MG63 (cell line): ENCODE measurements at places on chromosomes 4 and X. TPM values are rescaled to one million over a fixed set of nuclear protein-coding genes. Genes with fewer than 3 reads are reported as not detected.
A peak's percentile ranks its signal among the peaks of the same experiment; 100 is the strongest.

DNA sequence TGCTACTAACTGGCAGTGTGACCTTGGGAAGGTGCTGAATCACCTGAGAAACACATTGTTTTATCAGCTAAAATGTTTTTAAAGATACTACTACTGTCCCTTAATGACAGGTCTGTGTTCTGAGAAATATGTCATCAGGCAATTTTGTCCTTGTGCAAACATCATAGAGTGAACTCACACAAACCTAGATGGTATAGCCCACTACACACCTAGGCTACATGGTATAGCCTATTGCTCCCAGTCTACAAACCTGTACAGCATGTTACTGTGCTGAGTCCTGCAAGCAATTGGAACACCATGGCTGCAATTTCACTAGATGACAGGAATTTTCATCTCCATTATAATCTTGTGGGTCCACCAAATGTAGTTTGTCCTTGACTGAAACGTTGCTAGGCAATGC lies 101.3 kb upstream of the GUCY1A1 start:
- DNase-seq, result no peak

GRCh38 chr4:41258783-41259182 lies 2.1 kb downstream of the UCHL1 start:
- peak; percentile 37 for DNase-seq

Gene FATE1
- not detected in 2 replicates for total RNA-seq

GRCh38 chrX:153525451-153525850 lies 8.0 kb downstream of the ATP2B3 start:
- DNase-seq, result no peak

- DNase-seq, result no peak
Observed at GRCh38 chr4:8588196-8588470, 4.4 kb upstream of the CPZ start.

DNA sequence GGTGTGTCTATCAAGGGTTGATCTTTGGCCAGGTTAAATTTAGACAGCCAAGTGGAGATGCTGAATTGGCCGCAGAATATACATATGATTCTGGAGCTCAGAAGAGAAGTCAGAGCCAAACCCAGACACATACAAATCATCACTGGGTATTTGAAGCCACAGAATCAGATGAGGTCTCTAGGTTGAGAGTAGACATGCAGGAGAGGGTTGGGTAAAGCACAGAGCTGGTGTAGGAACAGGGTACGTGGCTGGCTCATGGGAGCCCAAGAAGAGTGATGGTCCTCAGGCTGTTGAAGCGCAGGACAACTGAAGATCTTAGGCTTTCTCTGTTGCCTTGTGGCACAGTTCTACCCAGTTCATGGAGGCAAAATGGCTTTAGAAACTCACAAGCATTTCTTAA lies 37.7 kb downstream of the ADAMTS3 start:
- DNase-seq, result no peak

- no peak for DNase-seq
Observed at GRCh38 chrX:16592194-16592770, 57.7 kb upstream of the S100G start.

DNA sequence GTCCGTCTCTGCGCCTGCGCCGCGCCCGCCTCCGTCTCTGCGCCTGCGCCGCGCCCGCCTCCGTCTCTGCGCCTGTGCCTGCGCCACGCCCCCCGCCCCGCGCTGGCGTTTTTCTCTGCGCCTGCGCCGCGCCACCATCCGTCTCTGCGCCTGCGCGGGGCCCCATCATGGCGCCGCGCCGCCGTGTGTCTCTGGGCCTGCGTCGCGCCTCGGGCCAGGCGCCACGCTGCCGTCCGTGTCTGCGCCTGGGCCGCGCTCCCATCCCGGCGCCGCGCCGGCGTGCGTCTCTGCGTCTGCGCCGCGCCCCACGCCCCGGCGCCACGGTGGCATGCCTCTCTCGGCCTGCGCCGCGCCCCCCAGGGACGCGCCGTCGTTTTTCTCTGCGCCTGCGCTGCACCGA lies 51.8 kb upstream of the DUX4 start:
- no peak for DNase-seq

GRCh38 chr4:624705-625590 lies at the start of gene PDE6B:
Gene PDE6B (plus strand): TSS chr4:625573. CDS start chr4:625627, 54 bp downstream.
- no peak for DNase-seq

DNA sequence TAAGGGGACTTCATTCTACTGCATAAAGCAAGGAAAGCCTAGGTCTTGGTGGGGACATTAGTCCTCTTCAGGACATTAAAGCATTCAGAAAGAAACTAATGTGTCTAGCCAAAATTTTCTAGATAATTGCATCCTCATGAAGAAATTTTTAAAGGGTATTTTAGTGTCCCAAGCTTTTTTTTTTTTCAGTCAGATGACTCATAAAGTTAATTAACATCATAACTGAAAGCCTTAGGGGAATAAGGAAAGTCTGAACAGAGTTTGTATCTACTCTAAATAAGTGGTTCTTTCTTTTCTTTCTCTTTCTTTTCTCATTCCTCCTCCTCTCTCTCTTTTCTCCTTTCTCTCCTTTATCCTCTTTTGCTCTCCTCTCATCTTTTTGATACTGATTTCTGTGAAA lies 202.4 kb downstream of the ADAMTS3 start:
- no peak for DNase-seq

- no peak for DNase-seq
Observed at GRCh38 chr4:17309567-17310268, 202.2 kb downstream of the QDPR start.

Gene GLUD2
- 1.5 and 3.0 TPM in 2 replicates for total RNA-seq

Gene KIF4A
- total RNA-seq, result 26.6 and 30.0 TPM in 2 replicates

Gene SHROOM4
- 0.03 and 0.15 TPM in 2 replicates for total RNA-seq

GRCh38 chr4:125836597-125837195 lies 521.9 kb downstream of the FAT4 start:
- DNase-seq, result no peak

Gene KCND1
- 0.23 TPM in 1 of 2 replicates, not detected in the other for total RNA-seq

DNA sequence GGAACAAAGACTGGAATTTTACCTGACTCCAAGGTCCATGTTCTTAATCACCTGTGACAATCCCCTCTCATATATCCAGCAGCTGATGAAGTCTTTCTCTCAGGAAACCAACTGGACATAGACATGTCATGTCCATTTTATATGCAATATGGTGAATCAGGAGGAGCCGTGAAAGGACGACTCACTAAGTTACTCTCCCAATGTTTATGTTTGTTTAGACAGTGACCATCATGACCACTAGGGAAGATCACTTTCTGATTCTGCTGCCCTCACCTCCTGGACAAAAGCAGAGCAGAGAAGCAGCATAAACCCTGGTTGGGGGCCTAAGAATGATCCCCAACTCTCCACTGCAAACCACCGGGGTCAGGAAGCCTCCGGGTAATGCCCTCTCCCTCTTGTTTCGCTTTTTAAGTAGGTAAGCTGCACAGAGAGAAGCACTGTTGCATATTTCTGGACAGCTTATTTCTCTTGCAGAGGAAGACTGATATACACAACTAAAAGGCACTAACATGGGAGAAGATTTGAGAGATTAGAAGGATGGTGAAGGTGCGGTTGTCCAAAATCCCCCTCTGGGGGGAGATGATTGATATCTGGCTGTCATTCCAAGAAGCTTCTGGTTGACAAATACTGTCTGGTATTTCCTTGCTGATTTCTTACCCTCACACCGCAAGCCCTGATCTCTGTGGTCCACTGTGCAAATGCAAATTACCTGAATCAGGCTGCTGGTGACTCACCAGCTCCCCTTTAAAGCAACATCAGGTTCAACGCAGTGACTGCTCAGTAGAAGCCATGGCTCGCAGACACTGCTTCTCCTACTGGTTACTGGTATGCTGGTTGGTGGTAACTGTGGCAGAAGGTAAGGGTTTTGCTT lies at the start of gene ODAPH:
Gene ODAPH, plus strand, starts transcription at position 773 of the 871 bp plus-strand sequence. Its CDS starts 17 bp downstream, at position 790.
- DNase-seq, result no peak

GRCh38 chr4:57401586-57401985 lies 291.4 kb upstream of the IGFBP7 start:
- no peak for DNase-seq

DNA sequence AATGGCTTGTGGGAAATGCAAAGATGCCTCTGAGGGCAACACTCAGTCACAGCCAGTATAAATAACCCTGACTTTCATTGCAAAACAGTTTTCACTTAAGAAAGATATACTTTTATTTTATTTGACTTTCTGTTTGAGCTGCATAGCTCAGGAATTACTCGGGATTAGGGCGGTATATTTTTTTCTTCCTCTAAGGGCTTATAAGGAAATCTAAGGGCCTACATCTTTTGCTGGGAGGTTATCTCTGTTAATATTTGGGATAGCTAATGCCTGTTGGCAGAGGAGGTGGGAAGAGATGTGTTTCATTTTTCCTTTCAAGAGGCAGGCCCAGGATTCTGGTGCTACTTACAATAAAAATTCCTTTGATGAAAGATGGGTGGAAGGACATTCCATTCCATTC lies 28.8 kb upstream of the EGFL6 start:
- no peak for DNase-seq

DNA sequence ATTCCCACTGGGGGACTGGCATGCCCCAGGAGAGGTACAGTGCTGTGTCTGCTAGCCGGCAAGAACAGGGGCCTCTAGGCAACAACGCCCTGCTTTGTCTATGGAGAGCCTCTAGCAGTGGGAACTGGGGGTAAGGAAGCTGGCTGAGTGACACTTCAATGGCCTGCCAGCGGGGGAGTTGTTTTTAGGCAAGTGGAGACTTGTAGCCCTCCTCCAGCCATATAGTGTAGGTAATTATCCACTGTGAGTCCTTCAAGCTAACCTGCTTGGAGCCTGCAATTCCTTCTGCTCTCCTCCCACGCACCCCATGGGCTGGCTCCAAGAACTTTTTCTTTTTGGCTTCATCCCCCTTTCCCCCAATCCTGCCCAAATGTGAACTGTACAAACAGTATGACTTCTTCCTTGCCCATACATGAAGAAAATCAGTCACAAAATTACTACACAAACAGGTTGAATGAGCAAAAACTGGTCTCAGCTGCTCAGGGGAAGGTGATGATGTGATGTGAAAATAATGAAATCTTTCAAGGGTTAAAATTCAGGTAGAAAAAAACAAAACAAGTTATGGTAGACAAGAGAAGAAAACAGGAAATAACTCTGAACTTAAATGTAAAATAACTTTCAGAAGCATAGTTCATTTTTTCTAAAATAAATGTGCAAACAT lies 33.1 kb downstream of the LEF1 start:
- no peak for DNase-seq

GRCh38 chrX:68203211-68203610 lies 230.1 kb downstream of the OPHN1 start:
- no peak for DNase-seq

GRCh38 chr4:147104768-147105167 lies 159.1 kb upstream of the TTC29 start:
- DNase-seq, result no peak

GRCh38 chr4:1109898-1110506 lies 3.4 kb downstream of the RNF212 start:
- DNase-seq, result no peak

Gene FANCB
- 5.8 and 7.2 TPM in 2 replicates for total RNA-seq

DNA sequence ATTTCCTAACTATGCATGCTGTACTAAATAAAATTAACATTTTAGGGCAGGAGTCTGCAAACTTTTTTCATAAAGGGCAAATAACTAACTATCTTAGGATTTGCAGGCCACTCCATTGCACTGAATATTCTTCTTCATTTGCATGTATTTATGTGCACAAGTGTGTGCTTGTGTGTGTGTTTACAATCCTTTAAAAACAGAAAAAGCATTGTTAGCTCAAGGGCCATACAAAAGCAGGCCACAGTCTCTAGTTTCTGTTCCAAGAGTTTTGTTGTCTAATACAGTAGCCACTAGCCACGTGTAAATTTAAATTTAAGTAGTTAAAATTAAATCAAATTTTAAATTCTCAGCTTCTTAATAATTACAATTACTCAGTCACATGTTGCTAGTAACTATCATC lies 621.8 kb downstream of the TMA16 start:
- no peak for DNase-seq

Gene TMPRSS11B
- total RNA-seq, result not detected in 2 replicates

- no peak for DNase-seq
Observed at GRCh38 chr4:175514174-175514573, 297.9 kb downstream of the GPM6A start.

DNA sequence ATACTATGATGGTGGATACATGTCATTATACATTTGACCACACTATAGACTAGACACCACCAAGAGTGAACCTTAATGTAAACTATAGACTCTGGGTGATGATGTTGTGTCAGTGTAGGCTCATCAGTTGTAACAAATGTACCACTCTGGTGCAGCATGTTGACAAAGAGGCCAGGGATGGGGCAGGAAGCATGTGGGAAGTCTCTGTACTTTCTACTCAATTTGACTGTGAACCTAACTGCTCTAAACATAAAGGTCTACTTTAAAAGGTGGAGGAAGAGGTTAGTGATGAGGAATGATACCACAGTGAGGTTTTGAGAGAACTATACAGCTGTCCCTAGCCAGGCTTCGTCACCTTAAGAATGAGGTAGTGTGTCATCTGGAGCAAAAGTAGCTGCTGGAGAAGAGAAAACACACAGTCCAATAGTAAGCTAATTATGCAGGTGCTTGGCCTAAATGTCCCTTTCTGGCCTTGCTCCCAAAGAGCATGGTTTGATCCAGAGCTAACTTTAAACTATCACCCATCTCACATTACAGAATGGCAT lies 38.4 kb downstream of the GRSF1 start:
- no peak for DNase-seq
